HFFc6 (cell line): ENCODE measurements at places on chromosomes 3 and 15. TPM values are rescaled to one million over a fixed set of nuclear protein-coding genes. Genes with fewer than 3 reads are reported as not detected.

GPR62 gene
- total RNA-seq, result 0.07 to 0.09 TPM in 2 of 3 replicates, not detected in the other

LRRC31 gene
- total RNA-seq, result not detected in 3 replicates

- peaks cover 22% of the 10 kb centered on the region for H3K27me3 ChIP-seq
- no peaks in the 10 kb centered on the region for H3K36me3 ChIP-seq
- H3K27ac ChIP-seq, result no peak overlapping the region
- H3K4me3 ChIP-seq, result no peak overlapping the region
- H3K4me1 ChIP-seq, result no peaks in the 10 kb centered on the region
Measured at GRCh38 chr3:195751560-195751959, 30.8 kb downstream of the MUC20 start.

CSPG4 gene
- 75.0 to 99.8 TPM (median 84.2 TPM) in 3 replicates for total RNA-seq

DNA sequence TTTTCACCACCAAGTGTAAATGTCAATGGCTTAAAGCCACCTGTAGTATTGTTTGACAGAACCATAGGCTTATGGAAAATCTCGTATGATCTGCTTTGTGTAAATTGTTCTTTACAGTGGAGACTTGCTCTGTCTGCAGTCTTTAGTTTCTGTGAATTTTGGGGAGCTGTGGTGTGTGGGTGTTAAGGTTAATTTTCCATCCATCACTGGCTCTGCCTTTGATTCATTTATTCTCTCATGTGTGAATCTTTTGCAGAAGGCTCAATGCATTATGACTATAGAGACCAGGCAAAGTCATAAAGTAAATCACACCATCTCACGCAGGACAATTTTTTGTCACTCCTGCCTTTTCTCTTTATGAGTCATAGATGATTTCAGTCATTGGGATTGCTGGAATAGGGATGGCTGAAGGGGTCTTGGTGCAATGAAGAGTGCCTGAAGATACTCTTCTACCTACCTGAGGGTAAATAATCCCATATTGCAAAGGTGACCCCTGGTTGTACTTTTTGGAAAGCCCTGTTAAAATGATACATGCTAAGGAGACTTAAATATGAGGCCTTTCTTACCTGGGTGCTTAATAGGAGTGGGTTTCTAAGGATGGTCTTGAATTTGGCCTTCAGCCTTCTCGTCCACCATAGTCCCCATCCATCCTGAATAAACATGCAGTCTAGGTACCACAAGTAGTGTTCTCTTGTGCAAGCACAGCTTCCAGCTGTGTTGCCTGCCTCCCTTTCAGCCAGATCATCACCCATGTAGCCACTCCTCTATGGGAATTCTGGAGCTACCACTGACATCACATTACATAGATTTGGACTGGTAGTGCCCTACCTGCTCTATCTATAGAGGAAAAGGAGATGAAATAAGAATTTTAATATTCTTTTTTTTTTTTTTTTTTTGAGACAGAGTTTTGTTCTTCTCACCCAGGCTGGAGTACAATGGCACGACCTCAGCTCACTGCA lies 14.3 kb downstream of the TGFBR2 start:
- H3K4me1 ChIP-seq, result peaks cover 89% of the 10 kb centered on the region
- peak overlapping the region; percentile 29; the same call in 1 of the 2 replicates for H3K27ac ChIP-seq
- no peak for DNase-seq
- H3K36me3 ChIP-seq, result peaks cover 39% of the 10 kb centered on the region
- no peaks in the 10 kb centered on the region for H3K27me3 ChIP-seq

PLSCR5 gene
- not detected in 3 replicates for total RNA-seq

NDN gene
- not detected in 3 replicates for total RNA-seq

- H3K27me3 ChIP-seq, result no peaks in the 10 kb centered on the region; the same call in 1 of the 2 replicates
- no peaks in the 10 kb centered on the region for H3K36me3 ChIP-seq
- H3K27ac ChIP-seq, result no peak overlapping the region
- no peak overlapping the region for H3K4me3 ChIP-seq
Measured at GRCh38 chr3:12393894-12394293, 90.4 kb upstream of the TSEN2 start.

DNA sequence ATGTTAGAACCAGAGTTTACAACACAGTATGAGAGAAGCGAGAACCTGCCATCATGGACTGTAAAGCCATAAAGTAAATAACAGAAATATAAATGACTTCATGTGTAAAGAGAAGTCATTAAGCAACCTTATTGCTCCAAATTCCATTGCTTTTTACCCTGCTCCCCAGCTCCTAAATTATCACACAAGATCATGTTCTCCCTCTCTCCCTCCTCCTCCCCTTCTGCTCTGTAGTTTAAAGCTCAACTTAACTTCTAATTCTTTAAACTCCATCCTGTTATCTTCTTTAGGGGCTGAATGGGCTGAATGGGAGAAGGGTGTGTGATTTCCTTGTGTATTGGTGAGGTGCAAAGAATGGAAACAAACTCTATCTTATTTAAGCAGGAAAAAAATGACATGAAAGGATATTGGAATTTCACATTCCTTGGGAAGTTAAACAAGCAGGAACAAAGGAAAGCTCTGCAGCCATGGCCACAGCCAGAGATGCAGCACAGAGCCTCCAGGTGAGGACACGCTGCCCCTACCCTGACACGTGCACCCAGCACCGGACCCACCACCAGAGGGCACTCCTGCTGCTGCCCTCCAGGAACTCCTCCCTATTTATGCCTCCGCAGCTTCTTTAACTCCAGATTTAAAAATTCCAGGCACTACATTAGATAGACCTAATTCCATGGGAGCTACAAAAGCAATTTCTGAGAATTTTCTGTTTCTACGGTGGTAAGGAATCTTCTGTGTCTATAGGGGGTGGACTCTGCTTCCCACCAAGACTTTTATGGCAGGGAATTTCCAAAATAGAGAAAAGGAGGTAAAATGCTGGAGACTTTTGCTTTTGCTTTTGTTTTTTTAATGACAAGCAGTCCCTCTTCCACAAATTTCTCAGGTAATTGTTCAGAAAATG lies 76.9 kb upstream of the ABI3BP start:
- peak overlapping the region; percentile 67 for H3K27ac ChIP-seq
- peaks cover 11% of the 10 kb centered on the region; the same call in 1 of the 2 replicates for H3K36me3 ChIP-seq
- no peak for DNase-seq
- H3K27me3 ChIP-seq, result no peaks in the 10 kb centered on the region
- peaks cover 77% of the 10 kb centered on the region for H3K4me1 ChIP-seq

- H3K36me3 ChIP-seq, result peaks cover 14% of the 10 kb centered on the region; the same call in 1 of the 2 replicates
- no peak for DNase-seq
- H3K27ac ChIP-seq, result no peak overlapping the region
- H3K4me1 ChIP-seq, result peaks cover 9% of the 10 kb centered on the region
- no peaks in the 10 kb centered on the region; the same call in 1 of the 2 replicates for H3K27me3 ChIP-seq
- no peak overlapping the region for H3K4me3 ChIP-seq
Measured at GRCh38 chr3:110456438-110457138, 615.0 kb upstream of the NECTIN3 start.

DNA sequence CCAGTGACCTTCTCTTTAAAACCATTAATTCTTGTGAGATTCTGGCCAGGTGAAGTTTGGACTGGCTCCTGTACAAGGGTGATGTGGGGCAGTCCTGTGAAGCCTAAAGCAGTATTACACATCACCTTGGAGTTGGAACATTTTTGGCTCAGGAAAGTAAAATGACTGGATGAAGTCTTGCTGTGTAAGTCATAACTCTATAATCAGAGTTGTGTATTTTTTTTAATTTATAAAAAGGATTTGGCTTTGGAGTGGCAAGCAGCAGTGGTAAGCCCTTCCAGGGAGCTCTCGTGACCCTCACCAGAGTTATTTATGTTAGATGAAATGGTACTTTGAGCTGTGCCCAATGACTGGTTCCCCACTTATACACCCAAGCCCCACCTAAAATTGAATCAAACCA lies 331.2 kb upstream of the DCBLD2 start:
- no peak overlapping the region for H3K4me3 ChIP-seq
- H3K4me1 ChIP-seq, result peaks cover 29% of the 10 kb centered on the region
- H3K27ac ChIP-seq, result peak overlapping the region; percentile 33; the same call in 1 of the 2 replicates
- peaks cover 1% of the 10 kb centered on the region for H3K27me3 ChIP-seq

VIPR1 gene
- not detected in 2 replicates for total RNA-seq

- no peak overlapping the region for H3K27ac ChIP-seq
- H3K4me1 ChIP-seq, result peaks cover 17% of the 10 kb centered on the region
- no peak overlapping the region for H3K4me3 ChIP-seq
- peaks cover 9% of the 10 kb centered on the region for H3K27me3 ChIP-seq
- no peak for DNase-seq
- no peaks in the 10 kb centered on the region for H3K36me3 ChIP-seq
Measured at GRCh38 chr3:72298201-72299152, 513.5 kb upstream of the PROK2 start.

DNA sequence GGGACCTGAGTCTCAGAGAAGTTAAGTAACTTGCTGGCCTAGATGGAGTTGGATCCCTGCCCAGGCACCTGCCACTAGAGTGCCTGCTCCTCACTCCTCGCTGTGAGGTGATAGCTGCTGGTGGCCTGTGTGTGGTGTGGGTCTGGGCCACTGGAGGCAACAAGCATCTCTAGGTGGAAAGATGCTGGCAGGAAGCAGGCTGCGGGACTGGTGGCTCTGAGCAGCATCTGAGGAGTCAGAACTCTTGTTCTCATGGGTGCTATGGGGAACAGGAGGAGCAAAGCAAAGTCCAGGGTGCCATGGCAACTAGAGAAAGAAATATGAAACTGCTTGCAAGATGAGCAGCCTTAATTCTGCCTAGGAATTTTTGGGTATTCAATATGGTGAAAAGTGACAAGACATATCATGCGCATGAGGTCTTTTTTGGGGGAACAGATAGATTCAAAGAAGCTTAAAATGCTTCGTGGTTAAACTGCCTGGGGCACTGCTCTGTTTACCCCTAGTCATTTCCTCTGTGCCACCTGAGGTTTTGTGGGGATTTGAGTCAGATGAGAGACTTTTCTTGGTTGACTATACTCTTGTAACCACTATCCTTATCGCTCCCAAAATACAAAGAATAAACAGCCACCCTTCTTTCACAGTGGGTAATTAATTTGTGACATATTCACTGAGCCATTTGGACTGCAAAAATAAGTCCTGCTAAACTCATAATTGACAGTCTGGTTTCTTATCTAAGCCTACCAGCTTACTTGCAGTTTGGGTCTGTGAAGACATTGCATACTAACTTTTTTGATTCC lies 50.3 kb downstream of the MED12L start:
- H3K27ac ChIP-seq, result no peak overlapping the region
- H3K27me3 ChIP-seq, result peaks cover 17% of the 10 kb centered on the region
- H3K4me3 ChIP-seq, result no peak overlapping the region
- no peak for DNase-seq

NEK10 gene
- total RNA-seq, result 5.6 and 6.5 TPM in 2 replicates

- no peaks in the 10 kb centered on the region; the same call in 1 of the 2 replicates for H3K36me3 ChIP-seq
- H3K27ac ChIP-seq, result peak overlapping the region; percentile 34; the same call in 1 of the 2 replicates
- DNase-seq, result no peak
- no peaks in the 10 kb centered on the region for H3K27me3 ChIP-seq
- H3K4me3 ChIP-seq, result no peak overlapping the region
- H3K4me1 ChIP-seq, result peaks cover 43% of the 10 kb centered on the region
Measured at GRCh38 chr3:115074502-115074901, 72.6 kb downstream of the ZBTB20 start.

DNA sequence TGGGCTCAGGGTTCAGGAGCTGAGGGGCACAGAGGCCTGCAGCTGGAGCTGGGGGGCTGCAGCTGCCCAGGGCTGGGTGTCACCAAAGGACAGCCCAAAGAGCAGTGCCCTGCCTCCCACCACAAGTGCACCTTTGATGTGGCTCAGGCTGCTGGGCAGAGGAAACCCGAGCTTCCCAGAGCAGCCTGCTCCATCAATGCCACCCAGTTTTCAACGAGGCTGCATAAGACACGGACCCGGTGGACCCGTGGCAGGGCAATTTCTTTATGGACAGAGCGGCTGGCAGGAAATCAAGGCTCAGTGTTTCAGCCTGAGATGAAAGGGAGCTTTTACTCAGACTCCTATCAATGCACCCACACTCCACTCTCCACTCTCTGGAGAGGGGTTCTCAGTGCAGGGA lies 18.7 kb downstream of the SEMA5B start:
- no peak overlapping the region for H3K27ac ChIP-seq
- peaks cover 73% of the 10 kb centered on the region for H3K27me3 ChIP-seq
- H3K4me3 ChIP-seq, result no peak overlapping the region
- H3K4me1 ChIP-seq, result no peaks in the 10 kb centered on the region
- no peaks in the 10 kb centered on the region for H3K36me3 ChIP-seq
- no peak for DNase-seq

DNA sequence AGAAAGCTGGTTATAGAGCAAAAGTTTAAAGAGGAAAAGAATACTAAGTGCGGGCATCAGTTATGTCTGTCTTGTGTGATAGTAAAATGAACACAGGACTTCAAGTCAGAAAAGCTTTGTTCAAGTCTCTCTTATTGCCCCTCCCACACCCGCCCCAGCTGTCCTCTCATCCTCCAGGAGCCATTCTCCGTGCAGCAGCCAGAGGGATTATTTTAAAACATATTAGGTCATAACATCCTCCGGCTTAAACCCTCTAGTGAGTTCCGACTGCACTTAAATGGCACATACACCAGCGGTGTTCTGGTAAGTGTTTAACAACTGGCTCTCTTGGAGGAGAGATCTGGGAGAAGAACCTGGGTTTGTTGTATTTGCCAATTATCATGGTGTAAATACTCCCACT lies 104.8 kb upstream of the TNFAIP8L3 start:
- no peak overlapping the region for H3K27ac ChIP-seq
- DNase-seq, result no peak
- H3K27me3 ChIP-seq, result peaks cover 3% of the 10 kb centered on the region; the same call in 1 of the 2 replicates
- no peak overlapping the region for H3K4me3 ChIP-seq

DNA sequence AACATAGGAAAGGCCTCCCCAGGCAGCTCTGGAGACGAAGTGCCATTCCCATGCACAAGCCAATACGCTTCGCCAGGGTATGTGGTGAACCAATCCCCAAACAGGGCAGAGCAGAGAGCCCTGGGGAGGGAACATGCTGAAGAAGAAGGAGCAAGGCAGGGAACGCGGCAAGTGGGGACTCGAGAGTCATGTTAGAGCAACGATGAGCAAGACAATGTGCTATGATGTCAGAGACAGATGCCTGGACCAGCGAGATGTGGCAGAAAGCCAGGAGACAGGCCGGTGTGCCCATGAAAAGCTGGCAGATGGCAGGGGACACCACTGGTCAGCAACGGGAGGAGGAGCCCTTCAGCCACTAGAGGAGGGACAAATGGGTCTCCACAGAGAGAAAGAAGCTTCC lies 39.6 kb downstream of the NIPA2 start:
- H3K27me3 ChIP-seq, result peaks cover 2% of the 10 kb centered on the region; the same call in 1 of the 2 replicates
- H3K36me3 ChIP-seq, result peaks cover 45% of the 10 kb centered on the region

SLCO2A1 gene
- total RNA-seq, result 0.18 TPM in 1 of 2 replicates, not detected in the other

- H3K36me3 ChIP-seq, result no peaks in the 10 kb centered on the region
- H3K4me3 ChIP-seq, result no peak overlapping the region
- peaks cover 6% of the 10 kb centered on the region for H3K27me3 ChIP-seq
- no peaks in the 10 kb centered on the region for H3K4me1 ChIP-seq
- H3K27ac ChIP-seq, result no peak overlapping the region
- no peak for DNase-seq
Measured at GRCh38 chr3:12041446-12042041, 37.4 kb downstream of the SYN2 start.

DNA sequence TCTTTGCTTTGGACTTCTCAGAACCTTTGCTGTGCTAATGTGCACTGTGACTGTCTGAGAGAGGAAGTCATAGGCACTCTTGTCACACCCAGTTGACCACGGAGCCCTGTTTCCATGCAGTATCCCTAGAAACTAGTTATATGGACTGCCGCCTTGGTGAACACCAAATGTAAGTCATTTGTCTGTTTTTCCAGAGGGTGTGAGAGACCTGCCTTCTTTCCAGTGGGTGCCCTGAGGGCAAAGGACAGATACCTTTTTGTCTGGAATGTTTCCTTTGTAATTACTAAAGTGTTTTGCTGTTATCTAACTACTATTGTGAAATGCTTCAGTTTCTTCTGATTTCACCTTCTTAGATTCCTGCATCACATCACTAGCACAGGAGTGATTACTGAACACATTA lies 91.8 kb downstream of the LARS2 start:
- H3K27me3 ChIP-seq, result peaks cover 1% of the 10 kb centered on the region
- peaks cover 36% of the 10 kb centered on the region for H3K4me1 ChIP-seq
- DNase-seq, result peak; percentile 34

STAB1 gene
- total RNA-seq, result 0.05 TPM in 1 of 3 replicates, not detected in the others

TMEM108 gene
- total RNA-seq, result not detected in 3 replicates
